ENCODE measurements at places on chromosomes 7 and 10.
A peak's percentile ranks its signal among the peaks of the same experiment; 100 is the strongest.

DNA sequence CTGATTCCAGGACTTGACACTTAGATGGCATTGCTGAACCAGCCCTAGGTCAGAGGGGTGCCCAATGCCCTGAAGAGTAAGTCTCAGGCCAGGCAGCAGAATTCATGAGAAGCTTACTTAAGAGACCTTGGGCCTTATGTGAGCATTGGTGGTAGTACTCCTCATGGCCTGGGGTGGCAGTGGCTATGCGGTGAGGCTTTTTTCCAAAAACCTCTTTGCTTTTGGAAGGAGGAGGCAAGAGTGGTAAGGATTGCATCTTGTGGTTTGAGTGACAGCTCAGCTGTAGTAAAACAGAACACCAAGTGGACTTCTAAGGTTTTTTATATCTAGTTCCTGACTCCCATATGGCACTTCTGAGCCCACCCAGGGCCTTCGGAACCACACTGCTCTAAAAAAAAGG is 459.0 kb upstream of the STEAP1 start:
- no peaks in the 10 kb centered on the region for H3K36me3 ChIP-seq
- H3K27ac ChIP-seq: no peak overlapping the region
- no peak overlapping the region for H3K4me3 ChIP-seq
- no peak for DNase-seq
- no peaks in the 10 kb centered on the region for H3K4me1 ChIP-seq
- H3K27me3 ChIP-seq: no peaks in the 10 kb centered on the region

DNA sequence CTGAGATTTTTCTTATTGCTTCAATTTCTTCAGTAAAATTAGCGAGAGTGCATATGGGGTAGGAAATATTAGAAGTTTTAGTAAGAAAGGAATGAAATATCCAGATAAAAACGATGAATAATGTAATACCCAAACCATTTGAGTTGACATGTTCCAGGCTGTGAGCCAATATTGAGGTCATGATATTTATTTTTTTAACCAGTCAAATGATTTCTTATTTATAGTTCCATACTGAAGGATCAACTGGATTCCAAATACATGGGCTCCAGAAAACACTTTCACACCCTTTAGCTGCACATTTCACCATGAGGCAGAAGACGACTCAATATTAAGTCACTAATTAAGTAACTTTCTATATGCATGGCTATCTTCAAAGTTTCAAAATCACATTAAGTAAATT is 312.5 kb downstream of the PPP1R3A start:
- no peaks in the 10 kb centered on the region for H3K36me3 ChIP-seq
- H3K4me1 ChIP-seq: no peaks in the 10 kb centered on the region
- DNase-seq: no peak
- no peaks in the 10 kb centered on the region for H3K27me3 ChIP-seq
- H3K4me3 ChIP-seq: no peak overlapping the region

GRCh38 chr7:544338-545221 is 24.9 kb upstream of the PDGFA start:
- peaks cover 5% of the 10 kb centered on the region for H3K36me3 ChIP-seq
- no peaks in the 10 kb centered on the region for H3K27me3 ChIP-seq
- H3K27ac ChIP-seq: no peak overlapping the region
- no peak for DNase-seq
- H3K4me1 ChIP-seq: peaks cover 3% of the 10 kb centered on the region

- no peak overlapping the region for H3K27ac ChIP-seq
- no peak for DNase-seq
- H3K27me3 ChIP-seq: no peaks in the 10 kb centered on the region
- H3K4me1 ChIP-seq: no peaks in the 10 kb centered on the region
These were observed 50.0 kb downstream of the JAKMIP3 start for GRCh38 chr10:132115732-132116131.

DNA sequence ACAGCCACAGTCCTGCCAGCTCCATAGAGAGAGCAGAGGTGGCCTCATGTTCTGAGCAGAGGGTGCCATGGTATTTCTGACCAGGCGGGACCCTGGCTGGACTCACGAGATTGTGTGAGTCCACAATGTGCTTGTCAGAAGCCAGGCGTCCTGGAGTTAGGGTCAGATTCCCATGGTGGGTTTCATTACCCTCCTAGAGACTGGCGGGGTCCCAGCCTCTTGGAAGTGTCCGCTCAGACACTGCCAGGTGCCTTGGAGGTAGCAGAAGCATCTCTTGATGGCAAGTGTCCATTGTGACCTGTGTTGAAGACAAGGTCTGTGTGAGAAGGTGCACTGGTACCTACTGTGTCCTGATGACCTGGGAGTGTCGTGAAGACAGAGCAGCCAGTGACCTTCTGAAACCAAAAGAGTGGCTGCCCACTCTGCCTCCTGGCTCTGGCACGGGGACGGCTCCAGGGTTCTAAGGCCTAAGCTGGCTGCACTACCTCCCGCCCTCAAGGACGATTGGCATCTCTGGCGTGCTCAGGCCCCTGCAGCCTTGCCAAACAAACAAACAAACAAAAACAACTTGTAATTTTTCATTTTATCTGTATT is 56.8 kb downstream of the MGMT start:
- no peak overlapping the region for H3K4me3 ChIP-seq
- no peak for DNase-seq
- peaks cover 7% of the 10 kb centered on the region for H3K36me3 ChIP-seq
- no peaks in the 10 kb centered on the region for H3K27me3 ChIP-seq
- no peaks in the 10 kb centered on the region for H3K4me1 ChIP-seq
- H3K27ac ChIP-seq: no peak overlapping the region

DNA sequence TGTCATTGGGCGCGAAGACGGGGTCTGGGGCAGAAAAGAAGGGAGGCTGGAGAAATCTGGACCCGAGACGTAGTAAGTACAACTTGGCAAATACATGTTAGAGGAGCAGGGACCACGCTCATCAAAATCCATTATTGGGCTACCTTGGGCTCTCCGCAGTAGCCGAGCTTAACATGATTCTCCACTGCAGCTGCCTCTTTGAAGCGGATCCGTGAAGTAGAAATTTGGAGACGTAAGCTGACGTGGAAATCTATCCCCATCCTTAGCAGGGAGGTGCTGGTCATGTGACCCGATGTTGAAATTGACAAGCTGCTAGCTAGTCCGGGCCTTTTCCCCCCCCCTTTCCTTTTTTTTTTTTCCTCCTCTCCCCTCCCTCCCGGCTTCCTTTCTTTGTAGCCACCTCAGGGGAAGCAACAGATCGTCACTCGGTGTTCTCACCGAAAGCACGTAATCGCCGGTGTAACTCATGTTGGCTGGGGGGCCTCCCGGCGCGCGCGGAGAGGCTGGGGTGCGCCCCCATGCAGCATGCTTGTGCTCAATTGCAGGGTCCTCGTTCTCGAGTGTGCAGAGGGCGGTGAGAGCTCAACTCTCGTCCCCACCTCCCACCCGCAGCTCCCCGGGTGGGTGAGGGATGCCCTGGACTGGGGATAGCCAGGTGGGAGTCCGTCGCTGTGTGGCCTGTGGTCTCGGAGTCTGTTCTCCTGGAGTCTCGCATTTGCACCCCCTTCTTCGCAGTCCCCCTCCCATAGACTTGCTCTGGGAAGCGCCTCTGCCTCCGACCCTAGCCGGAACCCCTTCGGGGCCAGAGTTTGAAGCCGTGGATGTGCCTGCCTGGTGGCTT is at the start of gene HOXA11:
Gene HOXA11, minus strand, starts transcription at position 220 of the 841 bp plus-strand sequence. Its CDS starts 88 bp downstream, at position 132.
- peaks cover 8% of the 10 kb centered on the region for H3K36me3 ChIP-seq
- H3K4me3 ChIP-seq: peak within 1 kb of the TSS; percentile 63
- peak within 1 kb of the TSS; percentile 78 for H3K27ac ChIP-seq
- no peak for DNase-seq
- peaks cover 81% of the 10 kb centered on the region for H3K27me3 ChIP-seq

GRCh38 chr10:5843686-5844344 is 30.6 kb upstream of the GDI2 start:
- peaks cover 2% of the 10 kb centered on the region for H3K36me3 ChIP-seq
- H3K27me3 ChIP-seq: no peaks in the 10 kb centered on the region
- H3K27ac ChIP-seq: peak overlapping the region; percentile 67
- H3K4me3 ChIP-seq: peak overlapping the region; percentile 4
- H3K4me1 ChIP-seq: peaks cover 20% of the 10 kb centered on the region

GRCh38 chr10:15106352-15107013 is 9.3 kb downstream of the RPP38 start:
- H3K27me3 ChIP-seq: no peaks in the 10 kb centered on the region
- no peak overlapping the region for H3K4me3 ChIP-seq
- peaks cover 6% of the 10 kb centered on the region for H3K4me1 ChIP-seq
- peaks cover 50% of the 10 kb centered on the region for H3K36me3 ChIP-seq

DNA sequence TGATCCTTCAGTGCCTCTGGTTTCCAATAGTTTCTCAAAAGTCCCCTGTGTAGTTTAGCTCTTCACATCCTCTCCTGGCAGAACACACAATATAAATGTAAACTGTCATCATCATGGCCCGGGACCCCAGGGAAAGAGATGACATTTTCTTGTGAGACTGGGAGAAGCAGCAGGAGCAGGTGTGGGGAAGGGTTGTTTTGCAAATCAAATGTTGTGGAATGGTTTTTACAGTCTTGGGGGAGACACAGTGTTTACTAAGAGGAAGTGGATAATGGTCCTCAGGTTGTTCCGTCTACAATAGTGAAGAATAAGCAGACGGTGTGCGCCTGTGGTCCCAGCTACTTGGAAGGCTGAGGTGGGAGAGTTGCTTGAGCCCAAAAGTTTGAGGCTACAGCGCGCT is 159.1 kb downstream of the SEC23IP start:
- H3K36me3 ChIP-seq: no peaks in the 10 kb centered on the region
- no peak overlapping the region for H3K27ac ChIP-seq
- H3K27me3 ChIP-seq: peaks cover 13% of the 10 kb centered on the region
- no peak for DNase-seq
- no peaks in the 10 kb centered on the region for H3K4me1 ChIP-seq
- no peak overlapping the region for H3K4me3 ChIP-seq

- peaks cover 39% of the 10 kb centered on the region for H3K4me1 ChIP-seq
- H3K27me3 ChIP-seq: peaks cover 10% of the 10 kb centered on the region
- no peak for DNase-seq
- H3K36me3 ChIP-seq: no peaks in the 10 kb centered on the region
- H3K27ac ChIP-seq: no peak overlapping the region
- H3K4me3 ChIP-seq: no peak overlapping the region
These were observed 79.6 kb upstream of the LRRC4 start for GRCh38 chr7:128110641-128111364.

- H3K4me1 ChIP-seq: no peaks in the 10 kb centered on the region
- H3K27me3 ChIP-seq: no peaks in the 10 kb centered on the region
- no peak overlapping the region for H3K27ac ChIP-seq
- no peak overlapping the region for H3K4me3 ChIP-seq
- no peak for DNase-seq
- no peaks in the 10 kb centered on the region for H3K36me3 ChIP-seq
These were observed 98.5 kb downstream of the TACC2 start for GRCh38 chr10:122087436-122087835.

Data from activated CD4-positive, alpha-beta T cell treated with anti-CD3 and anti-CD28 coated beads, Interleukin-2, amount 10 ng/mL, durations not matched to agents 24 days and 14 days (primary cell).